ENCODE measurements at places on chromosomes 3 and 15.

DNA sequence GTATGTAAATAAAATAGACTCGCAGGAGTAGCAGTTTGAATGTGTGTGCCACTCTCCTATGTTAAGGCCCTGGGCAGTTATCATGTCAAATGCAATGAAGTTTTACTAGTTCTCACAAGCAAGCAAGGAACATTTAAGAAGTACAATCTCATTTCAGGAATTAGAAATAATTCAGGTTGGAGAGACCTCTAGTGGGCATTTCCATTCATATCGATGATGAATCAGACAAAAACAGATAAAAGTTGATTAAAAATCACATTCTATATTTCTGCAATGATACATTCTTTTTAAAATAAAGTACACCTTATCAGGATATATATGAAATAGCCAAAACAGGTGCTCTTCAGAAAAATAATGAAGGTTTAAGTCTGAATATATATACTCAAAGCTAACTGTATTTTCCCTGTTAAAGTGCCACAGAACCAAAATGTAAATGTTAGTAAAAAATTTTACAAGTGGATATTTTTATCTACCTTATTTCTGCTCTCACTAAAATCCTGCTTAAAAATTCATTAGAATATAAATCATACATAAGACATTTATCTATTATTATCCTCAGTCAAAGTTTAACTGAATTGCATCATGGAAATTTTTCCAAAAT is 492.4 kb upstream of the FRG2C start:
- no peak for DNase-seq

DNA sequence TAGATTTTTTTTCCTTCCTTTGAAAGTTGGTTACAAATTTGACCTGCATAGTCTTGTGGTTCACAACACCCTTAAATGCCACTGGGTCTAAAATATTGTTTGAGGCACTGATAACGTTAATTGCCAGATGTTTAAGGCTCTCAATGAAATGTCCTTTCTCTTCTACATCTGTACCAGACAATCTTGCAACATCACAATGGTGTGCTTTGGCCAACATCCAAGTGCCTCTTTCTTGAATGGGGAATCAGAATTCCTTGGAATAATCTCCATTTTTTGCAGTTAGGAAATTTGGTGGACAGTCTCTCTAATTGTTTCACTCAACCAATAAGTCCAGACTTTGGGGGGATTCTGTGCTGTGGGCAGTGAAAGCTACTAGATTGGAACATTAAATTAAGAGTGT is 26.0 kb upstream of the PEX5L start:
- no peak for DNase-seq

GRCh38 chr15:64426845-64427465 is 33.4 kb upstream of the ZNF609 start:
- DNase-seq: no peak

- peak; percentile 64 for DNase-seq
Measured at GRCh38 chr3:184314700-184315542, 515 bp downstream of the EIF4G1 start.

DNA sequence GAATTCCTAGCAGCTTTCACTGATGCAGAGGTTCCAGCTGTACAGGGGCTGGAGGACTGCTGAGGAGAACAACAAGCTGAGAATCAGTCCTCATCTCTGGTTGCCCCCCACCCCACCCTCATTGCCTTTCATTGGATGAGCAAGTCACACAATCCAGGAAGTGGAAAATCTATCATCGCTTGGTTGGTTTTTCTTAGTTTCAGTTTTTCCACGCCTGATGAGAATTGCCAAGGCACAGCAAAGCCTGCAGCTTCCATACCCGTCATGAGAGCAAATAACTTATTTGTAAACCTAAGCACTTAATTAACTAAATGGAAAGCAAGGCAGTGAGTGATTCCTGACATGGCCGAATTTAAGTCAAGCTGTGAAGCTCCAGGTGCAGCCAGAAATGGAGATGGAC is 21.4 kb upstream of the LIPC start:
- no peak for DNase-seq

GRCh38 chr15:57595011-57595866 is 3.5 kb downstream of the MYZAP start:
- no peak for DNase-seq

DNA sequence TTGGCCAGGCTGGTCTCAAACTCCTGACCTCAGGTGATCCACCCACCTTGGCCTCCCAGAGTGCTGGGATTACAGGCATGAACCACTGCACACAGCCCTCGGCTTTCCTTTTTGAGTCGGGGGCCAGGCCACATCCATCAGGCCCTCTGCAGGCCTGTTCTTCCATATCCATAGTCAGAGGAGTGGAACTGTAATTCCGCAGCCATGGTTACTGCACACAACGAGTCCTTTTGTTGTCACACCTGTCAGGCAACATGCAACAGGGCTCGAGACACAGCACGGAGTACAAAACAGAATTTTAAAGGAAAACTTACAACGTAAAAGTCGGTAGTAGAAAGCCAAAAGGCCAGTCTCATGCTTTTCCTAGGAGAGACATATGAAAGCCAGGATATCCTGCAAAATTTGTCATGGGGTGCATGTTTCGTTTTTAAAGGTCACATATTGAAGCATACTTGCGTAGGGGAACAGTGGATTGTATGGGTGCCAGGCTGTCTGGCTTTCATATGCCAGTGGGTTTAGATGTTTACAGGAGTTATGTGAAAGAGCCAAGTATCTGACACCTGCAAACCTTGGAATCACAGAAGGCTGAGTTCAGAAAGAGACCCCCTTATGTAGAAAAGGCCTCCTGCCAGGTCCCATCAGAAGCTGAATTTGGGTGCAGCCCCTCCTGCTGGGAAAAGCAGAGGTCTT is 63.2 kb upstream of the LPP start:
- no peak for DNase-seq

- no peak for DNase-seq
Measured at GRCh38 chr3:17810759-17811158, 68.3 kb upstream of the TBC1D5 start.

DNA sequence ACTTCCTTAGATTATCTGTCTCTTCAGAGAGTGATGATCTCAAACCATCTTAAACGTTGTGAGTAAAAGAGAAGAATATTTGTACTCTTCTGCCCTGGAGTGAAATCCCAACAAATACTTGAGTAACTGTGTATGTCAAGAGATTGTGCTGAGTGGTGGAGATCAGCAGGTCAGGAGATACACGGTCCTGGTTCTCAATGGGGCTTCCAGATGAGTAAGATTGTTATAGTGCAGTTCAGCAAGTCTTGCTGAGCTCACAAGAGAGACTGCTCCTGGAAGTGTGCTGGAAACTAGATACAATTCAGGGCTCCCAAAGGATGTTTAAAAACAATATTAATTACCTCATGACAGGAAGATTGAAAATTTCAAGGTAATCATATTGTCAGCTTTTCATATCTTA is 184.3 kb downstream of the AKAP13 start:
- DNase-seq: no peak

DNA sequence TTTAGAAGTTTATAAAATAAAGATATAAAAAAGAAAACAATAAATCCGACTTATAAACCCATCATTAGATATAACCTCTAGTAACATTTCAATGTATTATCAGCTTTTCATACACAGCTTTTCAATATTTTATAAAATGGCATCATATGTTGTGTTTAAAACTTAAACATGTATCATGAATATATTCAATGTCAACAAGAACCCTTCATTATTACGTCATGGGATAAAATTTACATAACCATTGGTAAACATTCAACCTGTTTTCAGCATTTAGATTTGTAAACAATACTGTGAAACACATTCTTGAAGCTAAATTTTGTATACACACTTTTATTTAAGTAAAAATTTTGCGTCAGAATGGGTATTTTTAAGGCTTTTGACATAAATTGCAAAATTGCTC is 153.4 kb upstream of the SOX14 start:
- no peak for DNase-seq

DNA sequence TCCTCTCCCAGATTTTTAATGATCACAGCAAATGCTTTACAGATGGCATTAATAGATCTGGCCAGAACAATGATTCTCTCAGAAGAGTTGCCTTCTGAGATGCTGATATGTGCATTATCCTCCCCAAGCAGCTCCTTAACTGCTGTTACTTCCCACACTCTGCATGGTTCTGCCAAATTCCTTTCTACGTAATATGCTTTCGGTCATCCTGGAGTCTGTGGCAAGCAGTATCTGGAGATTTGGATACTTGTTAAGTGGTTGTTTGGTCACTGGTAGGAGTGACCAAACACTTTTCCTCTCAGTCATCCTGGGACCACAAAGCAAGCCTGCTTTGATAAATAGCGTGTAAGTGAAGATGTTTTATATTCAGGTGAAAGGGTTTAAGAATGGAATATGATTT is 71.1 kb upstream of the CCNL1 start:
- DNase-seq: no peak

- no peak for DNase-seq
Measured at GRCh38 chr15:39110746-39111145, 470.1 kb upstream of the THBS1 start.

DNA sequence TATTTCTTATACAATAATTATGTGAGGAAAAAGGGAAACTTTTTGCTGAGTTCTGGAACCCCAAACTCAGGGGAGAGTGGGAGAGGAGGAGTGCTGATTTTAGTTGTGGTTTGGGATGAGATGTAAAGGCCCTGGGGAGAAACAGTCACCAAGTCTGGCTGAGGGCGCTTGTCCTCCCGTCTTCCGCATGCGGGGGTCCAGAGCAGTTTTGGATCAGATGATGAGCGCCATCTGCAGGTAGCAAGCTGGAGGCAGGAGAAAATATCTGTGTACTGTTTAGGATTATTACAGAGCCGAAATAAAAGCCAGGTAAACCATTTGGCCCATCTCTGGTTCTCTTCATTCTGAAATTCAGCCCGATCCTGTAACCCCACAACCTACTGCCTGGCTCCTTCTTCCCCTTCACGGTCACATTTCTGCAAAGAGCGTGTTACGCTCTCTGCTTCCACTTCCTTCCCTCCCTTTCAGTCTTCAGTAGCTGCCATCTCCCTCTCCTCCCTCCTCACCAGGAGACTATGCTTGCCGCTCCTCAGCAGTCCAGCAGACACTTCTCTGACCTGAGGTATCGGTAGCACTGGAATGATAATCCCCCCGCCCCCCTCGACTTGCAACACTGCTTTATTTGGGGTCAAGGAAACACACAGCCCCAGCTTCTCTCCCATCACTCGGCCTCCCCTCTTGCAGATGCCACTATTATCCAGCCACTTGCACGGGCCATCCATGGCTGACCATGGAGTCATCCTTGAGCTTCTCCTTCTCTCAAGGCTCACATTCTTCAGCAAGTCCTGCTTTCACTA is 1.4 kb upstream of the PARP14 start:
- peak; percentile 66 for DNase-seq

DNA sequence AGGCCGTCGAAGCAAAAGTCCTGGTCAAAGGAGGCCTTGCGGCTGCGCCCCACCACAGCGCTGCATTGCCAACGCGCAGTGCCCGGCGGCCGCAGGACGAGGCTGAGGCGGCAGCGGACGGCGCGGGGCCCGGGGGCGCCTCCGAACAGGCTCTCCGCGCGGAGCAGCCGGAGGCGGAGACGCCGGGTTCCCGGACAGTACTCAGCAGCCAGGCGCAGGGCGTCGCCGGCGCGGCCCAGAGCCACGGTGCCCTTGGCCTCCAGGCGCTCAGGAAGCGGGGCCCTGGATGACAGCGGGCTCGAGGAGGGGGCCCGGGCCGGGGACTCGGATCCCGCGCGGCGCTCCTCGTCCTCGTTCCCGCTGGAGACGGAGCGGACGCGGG is 1.1 kb downstream of the C2CD4B start:
- DNase-seq: no peak

DNA sequence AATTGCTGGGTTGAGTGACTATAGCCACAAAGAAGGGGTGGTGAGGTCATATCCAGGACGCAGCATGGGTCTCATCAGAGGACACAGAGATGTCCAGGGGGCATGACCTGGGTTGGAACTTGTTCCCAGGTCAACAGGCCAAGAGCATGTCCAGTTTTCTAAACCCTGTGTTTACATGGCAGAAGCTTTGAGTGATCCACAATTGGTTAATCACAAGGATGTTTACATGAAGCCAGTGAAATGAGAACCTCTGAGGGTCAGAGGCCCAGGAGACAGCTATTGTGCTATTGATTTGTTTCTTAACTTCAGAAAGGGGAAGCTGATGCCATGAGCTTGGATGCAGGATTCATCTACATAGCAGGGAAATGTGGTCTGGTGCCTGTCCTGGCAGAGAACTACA is 42.2 kb upstream of the TOPBP1 start:
- no peak for DNase-seq

- DNase-seq: no peak
Measured at GRCh38 chr3:39961230-39961629, 151.8 kb downstream of the MYRIP start.
